Renal cortex interstitium (tissue), 15 donors: ENCODE measurements at places on chromosomes 5 and 9.

DNA sequence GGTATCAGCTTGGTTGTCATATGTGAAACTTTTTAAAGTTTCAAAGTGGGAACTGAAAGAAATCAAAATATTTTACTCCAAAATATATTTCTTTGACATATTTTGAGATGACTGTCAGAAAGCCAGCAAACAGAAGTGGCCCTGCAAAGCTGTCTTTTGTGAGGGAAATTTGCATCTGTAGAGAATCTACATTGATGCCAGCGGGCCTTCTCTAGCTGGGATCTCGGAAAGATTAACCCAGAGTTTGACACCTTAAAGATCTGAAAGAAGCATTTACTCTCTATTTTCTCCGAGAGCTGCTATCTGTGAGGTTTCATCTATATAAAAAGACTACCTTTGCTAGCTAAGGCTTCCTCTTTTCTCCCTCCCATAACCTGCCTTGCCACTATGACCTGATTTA, 303.6 kb downstream of the FBXL17 start:
- DNase-seq, result no peak

GRCh38 chr9:124809211-124809610, 32.3 kb downstream of the OLFML2A start:
- DNase-seq, result no peak

DNA sequence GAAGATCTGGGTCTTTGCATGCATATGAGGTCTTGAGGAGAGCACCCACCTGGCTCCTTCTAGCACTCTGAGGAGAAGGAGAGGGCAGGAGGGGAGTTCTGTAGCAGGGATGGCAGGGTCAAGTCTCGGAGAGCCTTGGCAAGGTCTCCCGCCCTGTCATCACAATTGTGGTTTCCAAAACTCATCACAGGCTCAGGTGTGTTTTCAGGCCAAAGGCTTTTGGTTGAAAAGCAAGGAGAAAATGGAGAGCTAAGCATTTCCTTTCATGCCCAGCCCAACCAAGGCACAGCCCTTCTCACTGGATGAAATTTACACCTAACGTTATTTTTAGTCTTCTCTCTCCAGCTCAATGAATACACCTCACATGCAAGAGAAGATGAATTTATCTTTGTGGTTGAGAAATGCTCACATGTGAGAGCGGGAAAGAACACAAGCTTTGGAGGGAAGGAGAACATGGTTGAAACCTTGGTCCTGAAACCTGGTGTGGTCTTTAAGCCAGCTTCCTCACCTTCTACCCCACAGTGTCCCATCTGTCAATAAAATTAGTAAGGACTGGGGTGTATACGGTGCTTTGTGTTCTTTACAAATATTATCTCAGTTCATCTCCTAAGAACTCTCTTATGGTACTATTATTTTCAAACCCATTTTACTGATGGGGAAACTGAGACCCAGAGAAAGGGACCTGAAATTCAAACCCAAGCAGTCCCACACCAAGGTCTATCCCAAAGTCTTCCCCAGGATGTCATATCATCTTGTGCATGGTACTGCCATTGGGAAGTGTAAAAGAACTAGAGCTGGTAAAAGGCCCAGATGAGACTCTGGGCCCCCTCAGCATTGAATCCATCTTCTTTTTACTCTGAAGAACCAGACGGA, 47.8 kb upstream of the CPEB4 start:
- no peak for DNase-seq

DNA sequence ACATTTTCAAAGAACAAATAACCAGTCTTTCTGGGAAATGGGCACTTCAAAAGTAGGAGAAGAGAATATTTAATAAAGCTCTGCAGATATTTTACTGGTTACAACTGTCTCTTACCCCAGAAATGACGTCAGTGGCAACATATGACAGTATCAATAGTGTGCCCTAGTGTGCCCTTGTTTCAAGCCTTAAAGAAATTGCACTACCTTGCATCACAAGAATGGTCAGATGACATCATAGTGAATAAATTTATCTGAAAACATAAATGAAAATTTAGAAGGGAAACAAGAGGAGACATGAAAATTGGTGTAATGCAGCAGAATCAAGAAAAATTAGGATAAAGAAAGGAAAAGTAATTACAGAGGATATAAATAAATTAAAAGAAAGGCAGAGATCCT, 176.7 kb downstream of the GNAQ start:
- no peak for DNase-seq

DNA sequence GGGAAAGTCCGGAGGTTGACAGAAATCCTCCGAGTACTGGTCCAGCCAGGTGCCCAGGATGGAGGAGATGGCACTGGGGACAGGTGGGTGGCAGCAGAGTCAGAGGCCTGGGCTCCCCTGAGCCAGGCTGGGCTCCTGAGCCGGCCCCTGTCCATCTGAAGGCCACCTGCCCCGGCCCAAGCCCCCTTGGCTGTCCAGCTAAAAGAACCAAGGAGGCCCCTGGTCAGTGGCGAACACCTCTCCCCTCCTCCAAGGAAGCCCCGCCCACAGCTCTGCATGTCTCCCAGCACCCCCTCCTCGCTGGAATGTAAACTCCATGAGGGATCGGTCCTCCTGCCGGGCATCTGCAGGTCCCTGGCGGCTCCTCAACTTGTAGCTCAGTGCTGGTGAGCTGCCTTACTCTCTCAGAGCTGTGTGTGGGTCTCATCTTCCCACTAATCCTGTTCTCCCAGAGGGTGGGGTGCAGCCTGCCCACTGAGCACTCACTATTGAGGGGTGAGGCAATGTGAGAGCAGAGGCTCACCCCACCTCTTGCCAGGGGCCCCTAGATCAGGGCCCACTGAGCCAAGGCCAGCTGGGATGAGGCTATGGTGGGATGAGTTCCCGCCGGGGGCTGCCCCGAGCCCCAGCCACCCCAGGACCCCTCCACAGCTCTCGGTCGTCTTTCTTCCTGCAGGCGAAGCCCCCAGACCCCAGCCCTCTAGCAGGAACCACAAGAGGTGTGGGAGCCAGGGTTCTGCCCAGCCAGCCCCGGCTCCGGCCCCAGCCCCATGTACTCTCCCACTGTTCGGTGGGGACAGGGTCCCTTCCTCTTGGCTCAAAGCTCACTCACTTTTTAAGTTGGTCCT, 12.0 kb downstream of the RALGDS start:
- no peak for DNase-seq

DNA sequence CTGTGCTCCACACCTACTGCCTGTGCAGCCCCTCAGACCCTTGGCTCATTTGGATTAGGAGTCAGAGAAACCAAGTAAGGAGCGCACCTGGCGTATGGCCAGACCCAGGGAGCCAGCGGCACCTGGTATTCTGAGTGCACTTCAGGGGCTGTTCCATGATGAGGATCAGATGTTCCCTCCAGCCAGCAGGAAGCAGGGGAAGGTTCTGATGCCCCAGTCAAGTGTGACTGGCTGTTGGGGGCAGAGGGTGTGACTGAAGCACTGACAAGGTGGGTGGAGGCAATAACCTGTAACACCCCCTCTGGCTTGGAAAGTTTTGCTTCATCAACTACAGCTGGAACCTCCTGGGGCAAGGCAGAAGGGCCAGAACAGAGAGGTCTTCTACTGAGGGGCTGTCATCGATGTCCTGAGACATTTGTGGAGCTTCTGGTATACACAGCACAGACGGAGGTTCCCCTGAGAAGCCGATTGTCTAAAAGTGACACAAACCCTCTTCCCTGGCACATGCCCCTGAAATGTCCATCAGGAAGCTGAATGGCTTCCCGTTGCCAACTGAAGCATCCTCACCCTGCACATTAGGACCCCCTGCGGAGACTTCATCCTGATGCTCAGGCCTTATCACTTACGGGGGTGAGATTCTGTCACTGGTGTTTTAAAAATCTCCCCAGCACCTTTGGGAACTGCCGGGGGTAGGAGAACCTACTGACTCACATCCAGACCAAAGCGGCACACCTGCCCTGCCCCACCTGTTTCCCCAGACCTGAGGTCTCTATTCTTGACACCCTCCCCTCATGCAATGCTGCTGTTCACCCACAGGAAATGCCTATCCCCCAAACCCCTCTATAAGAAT, 21.1 kb downstream of the TRAF1 start:
- DNase-seq, result no peak

GRCh38 chr5:73370095-73370494, 78.5 kb downstream of the FOXD1 start:
- no peak for DNase-seq

GRCh38 chr9:70881333-70881732, 240.1 kb downstream of the TRPM3 start:
- DNase-seq, result no peak

DNA sequence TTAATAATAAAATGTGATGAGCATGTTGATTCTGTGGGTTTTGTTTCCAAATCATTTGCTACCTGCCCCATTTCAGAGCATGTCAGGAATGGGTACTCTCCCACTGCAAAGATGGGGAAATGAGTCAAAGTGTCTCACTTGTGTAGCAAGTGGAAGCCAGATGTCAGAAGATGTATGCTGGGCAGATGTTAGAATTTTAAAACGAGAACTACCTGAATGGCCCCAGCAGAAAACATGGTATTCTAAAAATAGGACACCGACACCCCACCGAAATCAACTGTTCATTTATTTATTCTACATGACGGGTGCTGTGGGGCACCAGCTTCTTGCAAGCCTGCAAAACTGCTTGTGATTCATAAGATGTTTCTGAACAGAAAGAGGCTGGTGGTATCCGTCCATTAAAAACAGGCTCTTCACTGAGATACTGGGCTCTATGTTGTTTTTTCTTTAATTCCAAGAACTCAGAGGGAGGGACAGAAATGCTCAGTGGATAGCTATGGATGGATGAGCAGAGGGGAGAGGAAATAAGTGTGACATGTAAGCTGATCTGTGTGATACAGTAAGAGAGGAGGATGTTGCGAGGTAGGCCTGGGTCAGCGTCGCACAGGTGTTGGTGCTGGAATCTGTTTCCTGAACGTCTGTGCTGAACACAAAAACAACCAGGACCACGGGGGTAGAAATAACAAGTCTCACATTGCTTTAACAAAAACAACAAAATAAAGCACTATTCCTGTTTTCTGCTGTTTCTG, 157.2 kb downstream of the EFNA5 start:
- no peak for DNase-seq

DNA sequence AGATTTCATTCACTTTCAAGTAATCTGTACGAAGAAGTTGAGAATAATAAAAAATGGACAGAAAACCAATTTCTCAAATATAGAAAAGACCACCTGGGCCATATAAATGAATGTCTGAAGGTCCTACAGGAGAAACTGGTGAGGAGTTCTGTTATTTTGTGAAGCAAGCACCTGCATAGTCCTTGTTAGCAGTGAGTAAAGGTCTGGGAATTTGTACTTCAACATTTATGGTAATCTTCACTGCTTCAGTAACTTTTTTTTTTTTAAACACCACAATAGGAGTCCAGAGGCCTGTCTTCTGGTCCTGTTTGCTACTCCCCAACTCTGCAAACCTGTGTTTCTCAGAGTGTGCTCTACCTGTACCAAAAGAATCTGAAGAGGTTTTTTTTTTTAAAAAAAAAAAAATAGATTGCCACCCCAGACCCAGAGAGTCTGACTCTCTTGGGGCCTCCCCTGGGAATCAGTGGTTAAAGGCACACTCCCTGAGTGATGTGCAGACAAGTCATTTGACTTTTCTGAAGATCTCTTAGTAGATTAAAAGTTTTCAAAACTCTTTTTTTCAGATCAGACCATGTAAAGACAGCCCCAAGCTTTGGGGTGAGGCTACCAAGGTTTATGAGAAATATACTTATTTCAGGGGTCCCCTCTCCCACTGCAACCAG, 55.5 kb downstream of the FAM81B start:
- no peak for DNase-seq

- no peak for DNase-seq
These were observed 98.3 kb downstream of the SUSD1 start for GRCh38 chr9:112076814-112077213.

GRCh38 chr5:137315534-137316345, 183.4 kb downstream of the SPOCK1 start:
- DNase-seq, result no peak

DNA sequence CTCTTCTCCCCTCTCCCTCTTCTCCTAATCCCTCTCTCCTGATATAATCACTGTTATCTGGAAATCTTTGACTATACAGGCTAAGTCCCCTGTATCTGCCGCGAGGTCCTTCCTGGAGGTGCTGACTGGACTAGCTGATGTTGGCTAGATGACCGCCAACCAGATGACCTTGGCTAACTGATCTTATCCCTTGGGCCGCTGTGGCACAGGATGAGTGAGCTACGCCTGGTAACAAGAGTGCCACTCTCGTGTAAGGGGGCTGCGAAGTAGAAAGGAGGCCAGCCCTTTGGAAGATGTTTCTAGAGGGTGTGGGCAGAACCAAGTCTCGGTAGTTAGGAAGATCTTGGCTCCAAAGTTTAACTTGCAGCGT, 345 bp upstream of the PRRC1 start:
- DNase-seq, result no peak

- DNase-seq, result no peak
These were observed 53.3 kb downstream of the SAR1B start for GRCh38 chr5:134579284-134579771.

DNA sequence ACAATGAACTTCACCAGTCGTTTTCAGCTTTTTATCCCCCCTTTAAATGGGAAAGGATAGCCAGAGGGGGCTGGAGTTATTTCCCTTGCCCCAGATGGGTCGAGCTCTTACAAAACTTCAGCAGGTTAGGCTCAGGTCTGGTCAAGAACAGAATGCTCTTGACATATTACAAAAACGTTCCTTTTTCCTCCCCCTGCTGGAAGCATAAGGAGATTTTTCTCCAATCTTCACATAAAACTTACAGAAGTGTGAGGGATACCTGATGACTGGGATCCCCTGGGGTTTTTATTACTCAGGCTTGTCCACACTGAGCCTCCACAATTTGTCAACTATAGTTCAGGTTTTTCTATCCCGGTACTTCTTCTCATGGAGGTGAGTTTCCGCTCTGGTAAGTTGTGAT, 60.8 kb downstream of the CSF2 start:
- DNase-seq, result no peak

GRCh38 chr9:124708074-124708473, 63.0 kb downstream of the NR6A1 start:
- DNase-seq, result no peak

DNA sequence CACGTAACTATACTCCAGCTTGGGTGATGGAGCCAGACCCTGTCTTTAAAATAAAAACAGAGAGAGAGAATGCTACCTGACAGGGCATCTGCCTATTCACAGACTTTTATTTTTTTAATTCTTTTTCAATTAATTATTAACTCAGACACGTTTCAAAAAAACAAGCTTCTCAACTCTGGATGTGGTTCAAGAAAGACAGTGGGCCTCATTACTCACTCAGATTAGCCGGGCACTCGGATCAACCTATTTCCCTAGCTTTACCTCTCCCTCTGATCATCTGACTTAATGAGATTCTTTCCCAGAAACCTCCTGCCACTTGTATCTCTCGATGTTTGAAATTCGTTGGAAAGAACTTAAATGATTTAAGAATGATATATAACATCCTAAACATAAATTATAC, 134.1 kb downstream of the TRPM6 start:
- no peak for DNase-seq

- no peak for DNase-seq
These were observed 4.6 kb upstream of the SUSD3 start for GRCh38 chr9:93053781-93054331.
